ENCODE measurements at places on chromosomes 6 and 20.

DNA sequence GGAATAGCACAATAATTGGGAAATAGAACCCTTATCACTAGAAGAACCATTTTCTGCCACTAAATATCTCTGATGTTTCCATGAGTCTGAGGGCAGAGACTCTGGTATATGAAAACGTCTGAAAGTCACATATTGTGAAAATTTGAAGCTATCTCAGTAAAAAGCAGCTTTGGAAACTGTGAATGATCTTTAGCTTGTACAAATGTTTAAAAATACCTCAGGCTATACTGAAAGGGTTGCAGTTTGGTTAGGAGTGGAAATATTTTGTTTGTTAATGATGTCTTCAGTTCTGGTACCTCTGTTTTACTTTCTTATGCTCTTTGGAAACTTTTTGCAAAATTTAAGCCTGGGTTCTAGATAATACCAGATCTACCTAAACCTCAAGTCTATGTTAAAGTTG is 135.0 kb downstream of the SLC16A10 start:
- DNase-seq = no peak

DNA sequence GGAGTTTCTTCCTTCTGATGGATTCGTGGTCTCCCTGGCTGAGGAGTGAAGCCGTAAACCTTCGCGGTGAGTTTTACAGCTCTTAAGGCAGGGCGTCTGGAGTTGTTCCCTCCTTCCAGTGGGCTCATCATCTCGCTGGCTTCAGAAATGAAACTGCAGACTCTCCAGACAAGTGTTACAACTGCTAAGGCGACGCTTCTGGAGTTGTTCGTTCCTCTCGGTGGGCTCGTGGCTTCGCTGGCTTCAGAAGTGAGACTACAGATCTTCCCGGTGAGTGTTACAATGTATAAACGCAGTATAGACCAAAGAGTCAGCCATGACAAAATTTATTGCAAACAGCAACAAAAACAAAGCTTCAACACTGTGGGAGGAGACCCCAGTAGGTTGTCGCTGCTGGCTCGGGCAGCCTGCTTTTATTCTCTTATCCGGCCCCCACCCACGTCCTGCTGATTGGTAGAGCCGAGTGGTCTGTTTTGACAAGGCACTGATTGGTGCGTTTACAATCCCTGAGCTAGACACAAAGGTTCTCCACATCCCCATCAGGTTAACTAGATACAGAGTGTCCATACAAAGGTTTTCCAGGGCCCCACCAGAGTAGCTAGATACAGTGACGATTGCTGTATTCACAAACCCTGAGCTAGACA is 113.2 kb downstream of the GPX5 start:
- DNase-seq = no peak

DNA sequence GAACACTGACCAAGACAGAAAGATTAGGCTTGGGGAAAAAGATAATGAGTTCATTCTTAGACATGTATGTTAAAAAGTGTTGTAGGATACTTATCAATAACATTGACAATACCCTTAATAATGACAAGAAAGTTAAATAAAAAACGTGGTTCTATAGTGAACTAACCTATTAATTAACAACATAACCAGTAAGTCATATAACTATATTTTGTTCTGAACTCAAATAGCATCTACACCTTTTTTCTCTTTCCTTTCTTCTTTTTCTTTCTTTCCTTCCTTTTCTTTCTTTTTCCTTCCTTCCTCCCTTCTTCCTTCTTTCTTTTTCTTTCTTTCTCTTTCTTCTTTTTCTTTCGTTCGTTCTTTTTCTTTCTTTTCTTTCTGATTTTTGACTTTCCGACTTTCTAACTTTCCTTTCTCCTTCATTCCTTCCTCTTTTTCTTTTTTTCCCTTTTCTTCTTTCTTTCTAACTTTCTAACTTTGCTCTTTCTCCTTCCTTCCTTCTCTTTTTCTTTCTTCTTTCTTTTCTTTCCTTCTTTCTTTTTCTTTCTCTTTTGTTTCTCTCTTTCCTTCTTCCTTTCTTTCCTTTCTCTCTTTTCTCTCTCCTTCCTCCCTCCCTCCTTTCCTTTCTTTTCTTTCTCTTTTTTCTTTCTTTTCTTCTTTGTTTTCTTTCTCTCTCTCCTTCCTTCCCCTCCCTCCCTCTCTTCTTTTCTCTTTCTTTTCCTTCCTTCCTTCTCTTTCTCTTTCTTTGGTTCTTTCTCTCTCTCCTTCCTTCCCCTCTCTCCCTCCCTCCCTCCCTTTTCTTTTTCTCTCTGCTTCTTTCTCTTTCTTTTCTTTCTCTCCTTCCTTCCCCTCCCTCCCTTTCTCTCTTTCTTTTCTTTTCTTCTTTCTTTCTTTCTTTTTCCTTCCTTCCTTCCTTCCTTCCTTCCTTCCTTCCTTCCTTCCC is 24.6 kb downstream of the PRSS35 start:
- no peak for DNase-seq

GRCh38 chr6:144394210-144394609 is 109.1 kb downstream of the UTRN start:
- DNase-seq = no peak

DNA sequence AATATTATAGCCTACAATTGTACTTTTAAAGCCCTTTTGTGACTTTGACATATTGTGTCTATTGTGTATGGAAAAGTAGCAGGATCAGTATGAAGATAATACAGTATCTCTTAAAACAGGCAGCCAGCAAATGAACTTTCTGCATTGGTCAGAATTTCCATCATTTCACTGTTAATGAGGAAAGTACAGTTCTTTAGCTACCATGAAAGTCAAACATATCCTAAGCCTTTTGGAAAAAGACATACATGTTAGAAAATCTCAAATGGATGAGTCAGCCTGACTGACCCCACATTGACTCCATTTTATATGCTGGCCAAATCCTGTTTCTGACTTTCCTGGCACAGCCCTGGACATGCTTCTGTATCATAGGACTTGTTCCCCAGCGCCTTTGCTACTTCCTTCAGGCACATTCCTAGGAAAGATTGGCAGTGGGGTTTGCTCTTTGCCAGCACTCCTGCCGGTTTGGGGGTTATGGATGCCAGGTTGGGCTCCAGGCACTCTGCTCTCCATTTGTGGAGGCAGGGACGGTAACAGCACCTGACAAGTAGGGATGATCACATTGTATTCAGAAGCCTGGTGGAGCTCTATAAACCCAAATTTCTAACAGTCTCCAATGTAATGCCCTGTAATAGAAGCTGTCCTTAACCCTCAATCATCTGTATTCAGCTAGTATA is 43.7 kb downstream of the TOP1 start:
- DNase-seq = no peak

DNA sequence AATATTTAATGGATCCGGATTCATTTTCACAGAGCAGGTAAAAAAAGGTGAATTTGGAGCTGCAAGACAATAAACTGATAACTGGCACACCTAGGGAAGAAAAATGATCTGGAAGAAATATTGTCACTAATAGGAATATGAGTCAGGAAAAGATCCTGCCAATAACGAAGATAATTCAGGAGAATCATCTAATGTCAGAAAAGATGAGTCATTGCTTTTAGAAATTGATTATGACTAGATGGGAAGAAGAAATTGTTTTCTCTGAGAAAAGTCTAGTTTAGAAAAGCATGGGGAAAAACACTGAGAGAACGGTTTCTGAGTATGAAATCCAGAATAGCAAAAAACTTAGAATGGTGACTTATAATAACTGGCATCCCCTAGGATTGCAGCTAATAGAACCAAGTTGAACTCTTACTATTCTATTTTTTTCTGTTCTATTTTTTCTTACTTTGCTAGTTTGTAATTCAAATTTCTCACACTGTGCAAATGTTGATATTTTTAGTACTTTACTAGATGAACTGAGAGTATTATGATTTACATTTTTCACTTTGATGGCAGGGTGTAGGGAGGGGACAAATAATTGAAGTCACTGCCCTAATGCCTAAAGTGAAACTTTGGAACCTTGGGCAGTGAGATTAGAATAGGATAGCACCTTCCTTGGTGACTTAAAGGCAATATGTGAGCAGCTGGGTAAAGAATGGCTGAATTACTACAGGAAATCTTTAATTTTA is 38.2 kb upstream of the SUPT3H start:
- DNase-seq = no peak

GRCh38 chr6:148898376-148899014 is 151.7 kb downstream of the UST start:
- no peak for DNase-seq

GRCh38 chr6:699319-699718 is 6.4 kb upstream of the EXOC2 start:
- DNase-seq = no peak

- DNase-seq = no peak
Observed at GRCh38 chr6:84596488-84596887, 167.9 kb downstream of the TBX18 start.

DNA sequence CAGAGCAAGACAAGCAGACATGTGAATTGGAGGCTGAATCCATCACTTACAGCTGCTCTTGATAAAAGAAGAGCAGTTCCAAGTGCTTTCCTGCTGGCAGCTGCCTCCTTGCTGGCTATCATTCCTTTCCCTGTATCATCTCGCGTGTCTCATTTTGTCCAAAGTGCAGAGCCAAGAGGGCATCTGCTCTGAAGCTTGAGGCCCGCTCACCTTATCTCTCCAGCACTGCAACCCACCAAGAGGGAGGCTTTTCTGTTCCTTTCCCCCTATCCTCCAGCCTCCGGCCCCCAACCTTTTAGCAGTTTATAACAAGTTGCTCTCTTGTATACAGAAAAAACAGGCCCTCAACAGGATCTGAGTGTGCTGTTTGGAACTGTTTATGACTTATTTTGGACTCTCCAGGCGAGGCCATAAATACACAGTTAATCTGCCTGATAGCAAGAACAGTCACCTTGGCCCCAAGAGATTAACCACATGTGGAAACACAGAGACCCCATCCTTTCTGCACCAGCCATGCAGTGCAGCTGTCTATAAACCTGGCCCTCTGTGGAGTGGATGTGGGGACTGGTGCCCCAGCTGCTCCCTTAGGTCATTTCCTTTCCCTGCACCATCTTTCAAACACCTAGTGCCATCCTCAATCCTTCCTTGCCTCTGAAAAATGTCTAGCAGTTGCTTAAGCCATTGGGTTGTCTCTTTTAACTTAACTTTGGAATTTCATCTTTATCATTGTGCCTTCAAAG is 172.5 kb upstream of the FERMT1 start:
- DNase-seq = no peak

GRCh38 chr6:75528423-75528822 is 34.8 kb upstream of the FILIP1 start:
- DNase-seq = no peak

DNA sequence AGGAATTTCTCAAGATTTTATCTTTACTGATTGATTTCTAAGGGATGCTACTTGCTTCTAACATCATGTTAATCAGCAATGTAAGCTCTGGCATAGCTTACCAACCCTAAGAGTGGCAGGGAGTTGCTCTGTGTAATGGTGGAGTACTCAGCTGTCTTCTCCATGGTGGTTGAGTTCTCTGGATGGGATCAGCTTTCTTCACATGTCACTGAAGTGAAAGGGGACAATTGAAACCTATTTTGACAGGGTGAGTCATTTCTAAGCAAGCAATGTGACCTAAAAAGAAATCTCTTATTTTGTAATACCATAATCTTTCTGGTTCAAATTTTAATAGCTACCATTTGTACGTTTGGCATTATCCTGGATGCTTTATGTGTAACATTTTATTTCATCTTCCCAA is 430.4 kb downstream of the GJA1 start:
- no peak for DNase-seq

DNA sequence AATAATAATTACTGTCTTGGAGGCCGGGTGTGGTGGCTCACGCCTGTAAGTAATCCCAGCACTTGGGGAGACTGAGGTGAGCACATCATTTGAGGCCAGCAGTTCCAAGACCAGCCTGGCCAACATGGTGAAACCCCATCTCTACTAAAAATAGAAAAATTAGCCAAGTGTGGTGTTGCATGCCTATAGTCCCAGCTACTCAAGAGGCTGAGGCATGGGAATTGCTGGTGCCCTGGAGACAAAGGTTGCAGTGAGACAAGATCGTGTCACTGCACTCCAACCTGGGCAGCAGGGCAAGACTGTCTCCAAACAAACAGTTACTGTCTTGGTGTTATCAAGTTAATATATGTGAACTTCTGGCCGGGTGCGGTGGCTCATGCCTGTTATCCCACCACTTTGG is 4.9 kb downstream of the RRP36 start:
- no peak for DNase-seq

DNA sequence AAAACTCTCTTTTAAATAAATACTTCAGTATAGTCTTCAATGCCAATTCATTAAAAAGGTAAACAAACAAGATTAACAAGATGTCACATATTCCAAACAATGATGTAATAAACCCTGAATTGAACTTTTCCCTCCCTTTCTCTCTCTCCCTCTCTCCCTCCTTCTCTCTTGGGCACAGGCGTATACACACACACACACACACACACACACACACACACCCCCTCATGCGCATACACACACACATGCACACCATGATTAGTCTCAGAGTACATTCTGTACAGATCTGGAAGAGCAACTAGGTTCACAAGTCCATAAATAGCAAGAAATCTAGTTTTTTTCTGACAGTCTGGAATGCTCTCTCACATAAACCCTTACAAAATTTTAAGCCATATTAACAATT is 128.3 kb downstream of the DST start:
- DNase-seq = no peak

- no peak for DNase-seq
Observed at GRCh38 chr6:106182455-106182854, 96.3 kb downstream of the PRDM1 start.

- DNase-seq = no peak
Observed at GRCh38 chr20:9999645-10000044, 35.1 kb upstream of the ANKEF1 start.

DNA sequence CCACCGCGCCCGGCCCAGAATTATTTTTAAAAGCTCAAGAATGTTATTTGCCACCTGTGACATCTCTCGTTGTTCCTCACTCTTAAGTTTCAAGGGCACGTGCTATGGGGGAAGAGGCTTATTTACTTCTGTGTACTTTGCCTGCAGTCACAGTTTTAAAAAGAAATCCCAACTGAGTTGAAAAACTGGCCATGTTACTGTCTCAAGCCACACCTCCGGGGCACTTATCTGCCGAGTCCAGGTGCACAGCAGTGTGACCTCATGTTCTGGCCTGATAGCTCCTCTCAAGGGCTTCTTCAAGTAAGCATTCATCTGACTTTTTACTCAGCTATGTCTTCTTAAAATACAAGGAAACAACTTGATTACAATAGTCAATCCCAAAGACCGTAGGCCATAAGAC is 34.5 kb downstream of the SHLD1 start:
- DNase-seq = no peak

DNA sequence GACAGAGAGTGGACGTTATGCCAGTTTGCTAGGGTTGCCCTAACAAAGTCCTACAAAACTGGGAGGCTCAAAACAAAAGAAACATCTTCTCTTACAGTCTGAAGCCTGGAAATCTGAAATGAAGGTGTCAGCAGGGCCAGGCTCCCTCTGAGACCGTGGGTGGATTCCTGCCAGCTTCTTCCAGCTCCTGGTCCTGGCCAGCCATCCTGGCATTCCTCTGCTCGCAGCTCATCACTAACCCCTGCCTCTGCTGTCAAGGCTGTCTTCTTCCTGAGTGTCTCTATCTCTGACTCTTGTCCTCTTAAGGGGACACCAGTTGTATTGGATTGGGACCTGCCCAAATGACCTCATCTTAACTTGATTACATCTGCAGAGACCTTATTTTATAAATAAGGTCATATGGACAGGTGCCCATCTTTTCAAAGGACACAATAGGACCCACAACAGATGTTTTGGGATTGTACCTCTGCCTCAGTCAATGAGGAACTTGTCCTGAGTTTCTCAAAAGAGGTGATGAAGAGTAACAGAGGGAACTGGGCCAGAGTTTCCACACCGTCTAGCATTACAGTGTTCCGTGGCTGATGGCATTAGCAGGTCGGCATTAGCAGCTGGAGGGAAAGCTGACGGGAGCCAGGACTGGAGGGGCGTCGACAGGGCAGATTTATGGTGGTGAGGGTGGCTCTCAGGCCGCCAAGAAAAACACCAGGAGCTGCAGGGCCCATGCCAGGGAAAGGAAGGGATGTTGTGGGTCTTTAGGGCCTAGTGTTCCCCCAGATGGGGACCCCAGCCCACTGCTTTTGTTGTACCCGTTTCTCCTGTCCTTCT is 157.3 kb downstream of the TBXT start:
- no peak for DNase-seq
